ENCODE measurements at places on chromosomes 1 and 21.

- DNase-seq: peak; percentile 35
Observed at GRCh38 chr1:8902765-8903164, 24.3 kb upstream of the ENO1 start.

- DNase-seq: no peak
Observed at GRCh38 chr1:58158016-58158415, 388.5 kb downstream of the OMA1 start.

DNA sequence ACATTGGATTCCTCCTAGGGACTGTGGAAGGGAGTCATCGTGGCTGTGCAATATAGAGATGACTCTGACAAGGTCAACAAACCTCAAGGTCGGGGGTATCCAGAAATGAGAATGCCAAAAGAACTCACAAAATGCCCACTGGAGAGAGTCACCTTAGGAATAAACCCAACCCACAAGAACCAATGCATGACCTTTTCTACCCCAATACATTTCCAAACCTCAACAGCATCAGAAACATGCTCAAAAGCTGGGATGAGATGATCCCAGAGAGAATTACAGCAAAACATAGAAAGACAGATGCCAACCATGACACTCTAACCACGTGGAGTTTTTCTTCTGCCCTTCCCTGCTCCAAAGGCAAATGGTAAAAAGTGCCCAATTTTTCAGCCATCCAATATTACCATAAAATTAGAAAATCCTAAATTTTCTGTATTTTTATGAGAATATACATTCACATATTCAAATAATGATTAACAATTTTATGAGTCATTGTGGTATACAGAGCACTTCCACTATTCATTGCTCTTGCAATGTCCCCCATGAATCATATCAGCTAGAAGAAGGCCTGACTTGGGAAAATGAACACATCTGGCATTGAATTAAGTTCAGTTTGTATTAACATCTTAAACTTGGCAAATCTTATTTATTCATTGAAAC lies 88.2 kb upstream of the PALMD start:
- DNase-seq: peak; percentile 67

GRCh38 chr1:206570529-206570928 lies 41.7 kb downstream of the EIF2D start:
- no peak for DNase-seq
